Hindlimb muscle (tissue), 1 donor: ENCODE measurements at places on chromosomes 7 and 10.

GRCh38 chr10:689452-690371 lies at the start of gene DIP2C:
Gene DIP2C (minus strand): TSS chr10:689668. CDS start chr10:689578, 90 bp downstream.
- DNase-seq: peak; percentile 87

DNA sequence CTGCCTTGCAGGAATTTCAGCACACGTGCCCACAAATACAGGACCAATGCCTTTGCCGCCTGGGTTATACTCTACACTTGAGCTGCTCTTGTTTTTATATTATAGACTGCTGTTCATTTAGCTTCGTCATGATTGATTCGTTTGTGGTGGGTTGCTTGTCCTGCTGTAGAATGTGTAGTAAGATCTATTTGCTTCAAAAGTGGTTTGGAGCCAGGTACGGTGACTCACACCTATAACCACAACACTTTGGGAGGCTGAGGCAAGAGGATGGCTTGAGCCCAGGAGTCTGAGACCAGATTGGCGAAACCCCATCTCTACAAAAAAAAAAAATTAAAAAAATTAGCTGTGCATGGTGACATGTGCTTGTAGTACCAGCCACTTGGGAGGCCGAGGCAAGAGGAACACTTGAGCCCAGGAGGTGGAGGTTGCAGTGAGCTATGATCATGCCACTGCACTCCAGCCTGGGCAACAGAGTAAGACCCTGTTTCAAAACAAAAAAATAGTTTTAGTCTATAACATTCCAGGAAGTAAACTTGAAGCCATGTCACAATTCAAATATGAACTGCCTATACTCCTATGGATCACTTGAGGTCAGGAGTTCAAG lies 9.0 kb upstream of the RHBDD2 start:
- DNase-seq: no peak

- no peak for DNase-seq
Measured at GRCh38 chr7:21884496-21884895, 61.2 kb downstream of the CDCA7L start.

DNA sequence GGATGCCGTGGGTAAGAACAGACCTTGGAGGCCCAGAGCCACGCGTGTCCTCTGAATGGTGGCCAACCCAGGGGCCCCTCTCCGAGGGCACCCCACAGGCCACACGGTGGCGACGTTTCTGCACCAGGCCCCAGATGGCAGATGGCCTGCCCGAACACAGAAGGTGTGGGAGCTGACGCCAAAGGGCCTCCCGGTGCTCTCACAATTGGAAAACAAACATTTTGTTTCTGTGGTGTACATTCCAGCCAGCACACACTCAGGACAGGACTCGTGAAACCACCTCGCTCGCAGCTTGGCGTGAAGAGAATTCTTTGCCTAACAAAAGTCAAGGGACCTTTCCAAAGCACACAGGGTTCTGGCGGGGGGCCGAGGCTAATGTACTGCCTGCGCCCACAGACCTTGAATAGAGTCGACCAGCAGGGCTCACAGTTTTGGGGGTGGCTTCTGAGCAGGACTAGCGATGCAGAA lies 112.1 kb downstream of the FAM53B start:
- DNase-seq: no peak

- peak; percentile 43 for DNase-seq
Measured at GRCh38 chr10:7475939-7476338, 65.1 kb upstream of the SFMBT2 start.

DNA sequence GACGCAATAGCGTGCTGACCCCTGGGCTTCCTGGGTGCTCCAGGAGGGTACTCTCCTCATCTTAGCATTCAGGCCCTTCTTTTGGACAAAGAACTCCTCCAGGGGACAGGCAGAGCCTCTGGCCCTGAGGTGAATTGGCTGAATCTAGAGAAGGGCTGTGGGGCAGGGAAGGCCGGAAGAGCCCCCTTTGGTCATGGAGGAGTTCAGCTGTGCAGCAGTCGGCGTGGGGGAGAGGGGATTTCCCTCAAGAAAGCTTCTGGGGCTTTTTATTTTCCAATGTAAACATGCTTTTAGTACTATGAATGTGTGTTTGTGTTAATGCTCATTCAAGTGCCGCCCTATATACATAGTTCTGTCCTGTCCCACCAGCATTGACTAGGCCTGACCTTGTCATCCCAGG lies 38.8 kb downstream of the FIGNL1 start:
- no peak for DNase-seq

- DNase-seq: peak; percentile 43
Measured at GRCh38 chr10:17742918-17743317, 9.1 kb upstream of the TMEM236 start.

- peak; percentile 49 for DNase-seq
Measured at GRCh38 chr7:134891696-134892678, 94.3 kb upstream of the AGBL3 start.

DNA sequence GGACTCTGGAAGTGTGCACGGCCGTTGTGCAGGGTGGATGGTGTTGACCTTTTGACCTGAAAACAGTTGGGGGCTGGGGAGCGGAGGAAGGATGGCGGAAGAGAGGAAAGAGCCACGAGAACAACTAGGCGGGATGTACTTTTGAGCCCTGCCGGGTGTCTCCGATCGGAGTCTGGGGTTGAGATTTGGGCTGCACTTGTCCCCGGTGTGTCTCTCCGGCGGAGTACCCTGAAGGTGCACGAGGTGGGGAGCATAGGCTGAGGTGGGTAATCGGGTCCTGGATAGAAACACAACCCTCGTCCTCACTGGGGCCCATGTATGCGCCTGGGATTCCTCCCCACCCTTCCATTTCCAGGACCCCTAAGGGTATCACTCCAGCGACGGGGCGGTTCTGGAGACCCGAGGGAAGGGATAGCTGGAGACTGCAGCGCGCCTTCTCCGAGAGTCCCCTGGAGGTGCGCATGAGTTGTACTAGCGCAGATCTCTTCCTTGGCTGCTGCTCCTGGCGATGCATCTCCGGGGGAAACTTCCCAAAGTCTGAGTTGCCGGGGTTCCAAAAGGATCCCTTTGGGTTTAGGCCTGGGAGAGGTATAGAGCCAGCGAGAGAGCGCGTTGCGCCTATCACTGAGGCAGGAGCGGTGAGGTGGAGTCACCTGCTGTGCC lies 4.6 kb upstream of the HMX2 start:
- DNase-seq: no peak

DNA sequence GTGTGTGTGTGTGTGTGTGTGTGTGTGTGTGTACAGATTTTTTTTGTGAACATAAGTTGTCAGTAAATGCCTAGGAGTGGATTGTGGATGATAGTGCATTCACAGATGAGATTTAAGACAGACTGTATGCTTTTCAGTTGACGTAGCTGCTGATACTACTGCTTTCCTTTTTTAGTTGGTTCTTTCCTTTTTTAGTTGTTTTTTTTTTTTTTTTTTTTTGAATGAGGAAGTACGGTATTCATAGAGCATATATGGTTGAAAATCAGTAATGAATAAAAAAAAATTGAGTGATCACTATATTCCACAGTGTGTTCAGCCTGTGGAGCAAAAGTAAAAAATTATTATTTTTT lies 80.5 kb downstream of the RBM33 start:
- no peak for DNase-seq

GRCh38 chr7:45657890-45658715 lies 83.9 kb downstream of the ADCY1 start:
- DNase-seq: no peak

GRCh38 chr7:108308276-108308675 lies 148.0 kb downstream of the NRCAM start:
- DNase-seq: no peak

- no peak for DNase-seq
Measured at GRCh38 chr10:63467841-63468240, 2.1 kb upstream of the JMJD1C start.

GRCh38 chr7:56811081-56811480 lies 321.2 kb downstream of the ZNF479 start:
- no peak for DNase-seq

GRCh38 chr7:120725376-120726039 lies 132.4 kb downstream of the TSPAN12 start:
- DNase-seq: peak; percentile 42

- DNase-seq: no peak
Measured at GRCh38 chr10:116073001-116073400, 200.0 kb downstream of the GFRA1 start.

DNA sequence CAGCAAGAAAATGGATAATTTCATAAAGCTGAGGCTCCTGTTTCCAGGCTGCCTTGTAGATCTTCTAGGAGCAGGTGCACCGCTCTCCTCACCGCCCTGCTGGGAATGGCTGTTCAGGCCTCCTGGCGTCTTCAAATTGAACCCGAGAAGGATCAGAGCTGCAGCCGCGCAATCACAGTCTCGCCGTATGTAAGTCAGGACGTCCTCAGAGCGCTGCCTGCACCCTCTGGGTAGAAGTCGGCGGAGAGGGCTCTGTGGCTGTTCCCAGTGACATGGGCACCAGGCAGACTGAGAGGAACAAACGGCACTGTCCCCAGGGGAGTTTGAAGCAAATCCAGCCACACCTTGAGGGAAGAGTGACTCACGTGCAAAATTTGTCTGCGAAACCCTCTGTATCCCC lies 476.9 kb downstream of the TCERG1L start:
- DNase-seq: no peak

DNA sequence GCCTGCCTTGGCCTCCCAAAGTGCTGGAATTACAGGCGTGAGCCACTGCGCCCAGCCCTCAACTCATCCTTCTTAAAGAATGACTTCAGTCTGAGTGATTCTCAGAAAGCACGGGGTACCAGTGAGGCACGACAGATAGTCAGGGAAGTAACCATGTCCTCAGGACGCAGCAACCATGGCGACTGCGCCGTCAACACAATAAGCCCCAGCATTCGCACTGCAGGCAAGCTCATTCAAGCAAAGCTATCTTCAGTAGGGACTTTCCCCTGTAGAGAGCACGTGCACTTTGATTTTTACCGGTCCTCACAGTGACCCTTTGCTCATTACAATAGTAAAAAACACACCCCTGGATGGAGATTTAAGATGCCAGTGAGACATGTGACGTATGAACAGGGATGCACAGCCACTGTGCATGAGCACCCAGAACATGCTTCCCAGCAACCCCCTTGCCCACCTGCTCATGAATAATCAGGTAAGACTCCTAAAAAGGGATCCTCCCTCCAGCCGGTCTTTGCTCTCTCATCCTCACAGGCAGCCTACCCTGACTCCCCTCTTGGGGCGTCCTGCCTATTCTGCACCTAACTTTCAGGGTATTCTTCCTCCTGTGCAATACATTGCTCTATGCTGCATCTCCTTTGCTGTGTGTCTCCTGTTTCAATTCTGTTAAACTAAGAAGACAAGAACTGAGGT lies 9.1 kb downstream of the WDR86 start:
- no peak for DNase-seq

DNA sequence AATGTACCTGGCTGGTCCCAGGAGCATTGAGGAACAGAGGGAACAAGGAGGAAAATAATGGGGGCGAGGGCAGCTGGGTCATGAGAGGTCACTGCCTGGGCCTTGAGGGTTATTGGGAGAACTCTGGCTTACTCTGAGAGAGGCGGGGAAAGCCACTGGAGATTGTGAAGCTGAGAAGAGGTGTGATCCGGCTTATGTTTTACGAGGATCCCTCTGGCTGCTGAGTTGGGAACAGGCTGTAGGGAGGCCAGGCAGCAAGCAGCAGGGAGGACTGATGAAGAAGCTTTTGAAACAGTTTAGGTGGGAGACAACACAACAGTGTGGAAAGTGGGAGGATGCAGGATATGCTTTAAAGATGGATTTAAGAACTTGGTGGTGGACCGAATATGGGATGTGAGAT lies 87.3 kb downstream of the FANK1 start:
- no peak for DNase-seq

- DNase-seq: peak; percentile 62
Measured at GRCh38 chr10:114100848-114101741, 57.4 kb downstream of the ADRB1 start.

DNA sequence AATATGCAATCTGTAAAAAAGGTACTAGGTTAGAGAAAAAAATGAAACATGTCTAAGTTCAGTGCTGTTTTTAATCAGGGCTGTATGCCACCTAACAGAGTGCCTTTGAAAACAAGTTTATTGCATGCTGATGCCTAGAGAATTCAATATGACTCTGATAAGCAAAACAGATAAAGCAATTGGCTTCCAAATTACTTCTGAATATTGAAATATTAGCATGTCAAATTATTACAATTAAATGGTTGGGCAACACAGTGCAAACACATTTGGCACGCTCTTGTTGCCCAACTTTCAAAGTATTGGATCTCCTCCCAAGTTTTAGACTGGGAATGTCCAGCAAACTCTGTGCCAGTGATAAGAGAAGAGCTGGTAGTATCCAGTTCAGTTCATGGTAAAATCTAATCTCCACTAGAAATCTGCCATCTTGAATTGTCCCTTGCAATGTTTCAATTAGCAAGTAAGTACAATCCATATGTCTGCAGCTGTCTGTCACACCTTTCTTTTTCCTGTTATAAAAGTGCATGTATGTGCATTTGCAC lies 65.2 kb upstream of the FAM133B start:
- no peak for DNase-seq

DNA sequence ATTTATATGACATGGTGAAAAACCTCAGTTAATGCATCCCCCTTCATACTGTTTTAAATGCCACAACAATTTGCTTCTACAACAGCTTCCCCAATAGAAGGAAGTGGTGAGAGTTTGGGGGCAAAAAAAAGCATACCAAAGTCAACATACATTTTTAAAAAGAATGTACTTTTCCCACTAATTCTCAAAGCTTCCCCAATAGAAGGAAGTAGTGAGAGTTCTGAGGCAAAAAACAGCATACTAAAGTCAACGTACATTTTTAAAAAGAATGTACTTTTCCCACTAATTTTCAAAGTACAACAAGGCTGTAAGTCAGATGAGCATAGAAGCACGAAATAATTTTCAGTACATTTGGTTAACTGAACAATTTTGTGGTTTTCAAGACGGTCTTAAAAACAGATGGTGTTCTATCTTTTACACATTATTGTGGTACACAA lies 24.0 kb downstream of the WASL start:
- no peak for DNase-seq

DNA sequence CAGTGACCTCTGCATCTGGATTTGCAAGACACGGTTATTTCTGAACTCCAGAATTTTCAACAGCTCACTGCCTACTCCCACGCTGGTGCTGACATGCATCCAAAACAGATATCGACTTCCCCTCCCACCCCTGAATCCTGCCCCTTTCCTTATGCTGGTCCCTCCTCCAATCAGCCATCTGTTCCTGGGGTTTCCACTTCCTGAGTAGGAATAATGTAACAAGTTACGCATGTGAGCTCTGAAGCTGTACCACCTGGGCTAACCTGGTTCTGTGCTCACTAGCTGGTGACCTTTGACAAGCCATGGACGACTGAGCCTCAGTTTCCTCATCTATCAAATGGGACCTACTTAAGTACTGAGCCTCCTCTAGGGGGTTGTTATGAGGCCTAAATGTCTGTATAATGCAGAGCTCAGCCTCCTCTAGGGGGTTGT lies 1.7 kb upstream of the NCAPG2 start:
- DNase-seq: no peak

- DNase-seq: no peak
Measured at GRCh38 chr7:5448378-5449037, 24.9 kb upstream of the TNRC18 start.

- no peak for DNase-seq
Measured at GRCh38 chr7:133682364-133683181, 429.7 kb downstream of the EXOC4 start.

DNA sequence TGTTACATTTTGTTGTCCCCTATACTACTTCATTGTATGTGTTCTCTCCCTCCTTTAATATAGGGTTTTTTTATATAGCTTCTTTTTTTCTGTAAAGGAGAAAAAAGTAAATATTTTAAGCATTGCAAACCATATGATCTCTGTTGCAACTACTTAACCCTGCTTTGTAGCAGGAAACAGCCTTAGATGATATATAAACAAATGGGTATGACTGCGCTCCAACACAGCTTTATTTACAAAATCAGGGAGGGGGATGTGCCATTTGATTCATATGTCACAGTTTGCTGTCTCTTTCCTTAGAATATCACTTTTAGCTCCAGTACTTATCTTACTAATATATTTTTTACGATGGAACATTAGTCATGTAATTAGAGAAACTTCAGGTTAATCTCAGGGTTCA lies 155.2 kb upstream of the GNAI1 start:
- no peak for DNase-seq
